Progenitor cell of endocrine pancreas (in vitro differentiated cells): ENCODE measurements at places on chromosomes 11 and 22.

GRCh38 chr11:70445091-70445490, 46.8 kb downstream of the CTTN start:
- no peak for DNase-seq

GRCh38 chr11:104060820-104061219, 24.4 kb downstream of the DDI1 start:
- DNase-seq = no peak

DNA sequence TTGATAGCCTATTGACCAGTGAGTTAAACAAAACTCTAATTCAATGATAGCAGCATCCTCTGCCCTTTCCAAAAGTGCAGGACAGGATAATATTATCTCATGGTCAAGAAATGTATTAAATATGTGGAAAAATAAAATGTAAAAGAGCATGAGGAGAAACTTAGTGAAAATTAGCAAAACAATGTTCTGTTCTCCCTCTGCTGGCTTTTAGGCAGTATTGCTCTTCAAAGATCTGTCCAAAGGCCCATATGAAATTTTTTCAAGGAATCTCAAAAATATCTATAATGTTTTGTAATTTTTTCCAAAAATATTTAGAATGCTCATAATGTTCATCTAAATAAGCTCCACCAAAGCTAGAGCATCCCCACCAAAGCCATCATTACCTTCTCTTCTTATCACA, 8.3 kb upstream of the ARL14EP start:
- no peak for DNase-seq

- DNase-seq = no peak
These were observed 105.3 kb downstream of the MORC2 start for GRCh38 chr22:30863081-30863833.

- DNase-seq = no peak
These were observed 55.3 kb upstream of the CD44 start for GRCh38 chr11:35083431-35084238.

DNA sequence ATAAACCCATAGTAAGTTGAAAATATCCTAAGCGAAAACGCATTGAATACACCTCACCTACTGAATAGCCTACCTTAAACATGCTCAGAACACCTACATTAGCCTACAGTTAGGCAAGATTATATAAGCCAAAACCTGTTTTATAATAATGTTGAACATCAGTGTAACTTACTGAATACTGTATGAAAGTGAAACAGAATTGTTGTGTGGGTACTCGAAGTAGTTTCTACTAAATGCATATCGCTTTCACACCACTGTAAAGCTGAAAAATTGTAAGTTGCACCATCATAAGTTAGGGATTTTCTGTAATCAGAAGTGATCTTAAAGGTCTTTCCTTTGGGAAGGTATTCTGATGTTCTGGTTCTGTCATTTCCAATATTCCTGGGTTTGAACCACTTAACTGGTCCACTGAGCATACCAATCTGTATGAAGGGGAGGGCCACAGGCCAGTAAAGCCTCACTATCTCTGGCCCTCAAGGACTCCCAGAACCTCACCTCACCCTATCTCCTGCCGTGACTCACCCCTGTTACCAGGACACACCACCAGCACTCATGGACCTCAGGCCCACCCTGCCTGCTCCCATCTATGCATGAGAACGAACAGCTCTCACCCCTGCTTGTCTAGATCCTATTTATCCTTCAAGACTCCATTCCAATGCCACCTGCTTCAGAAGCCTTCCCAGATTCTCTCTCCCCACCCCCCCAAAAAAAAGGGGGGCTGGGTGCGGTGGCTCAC, 70.0 kb downstream of the NAT10 start:
- no peak for DNase-seq

GRCh38 chr11:116445108-116446047, 327.4 kb downstream of the BUD13 start:
- no peak for DNase-seq

DNA sequence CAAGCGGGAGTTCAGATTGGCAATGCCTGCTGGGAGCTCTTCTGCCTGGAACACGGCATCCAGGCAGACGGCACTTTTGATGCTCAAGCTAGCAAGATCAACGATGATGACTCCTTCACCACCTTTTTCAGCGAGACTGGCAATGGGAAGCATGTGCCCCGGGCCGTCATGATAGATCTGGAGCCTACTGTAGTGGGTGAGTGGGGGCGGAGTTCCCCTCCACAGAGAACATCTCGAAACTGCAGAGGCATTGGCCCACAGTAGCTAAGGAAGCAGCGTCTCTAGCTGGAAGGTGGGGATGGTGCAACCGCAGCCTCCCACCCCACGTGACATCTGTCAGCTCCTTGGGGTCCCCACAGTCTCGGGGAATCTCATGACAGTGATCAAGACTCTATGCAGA, 10.9 kb downstream of the TUBA8 start:
- DNase-seq = no peak

DNA sequence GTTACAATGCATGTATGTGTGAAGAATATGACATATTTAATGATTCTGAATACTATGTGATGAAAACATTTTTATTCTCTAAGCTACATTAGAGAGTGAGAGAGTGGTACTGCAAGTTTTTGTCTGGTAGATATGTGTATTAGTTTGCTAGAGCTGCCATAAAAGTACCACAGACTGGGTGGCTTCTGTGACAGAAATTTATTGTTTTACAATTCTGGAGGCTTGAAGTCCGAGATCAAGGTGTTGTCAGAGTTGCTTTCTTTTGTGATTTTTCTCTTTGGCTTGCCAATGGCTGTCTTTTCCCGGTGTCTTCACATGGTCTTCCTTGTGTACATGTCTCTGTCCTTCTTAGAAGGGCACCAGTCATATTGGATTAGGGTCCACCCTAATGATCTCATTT, 6.9 kb upstream of the OR10W1 start:
- no peak for DNase-seq

GRCh38 chr11:113847580-113847979, 27.8 kb downstream of the USP28 start:
- no peak for DNase-seq
